ENCODE measurements at places on chromosomes 5 and 9. TPM values are rescaled to one million over a fixed set of nuclear protein-coding genes. Genes with fewer than 3 reads are reported as not detected.

DNA sequence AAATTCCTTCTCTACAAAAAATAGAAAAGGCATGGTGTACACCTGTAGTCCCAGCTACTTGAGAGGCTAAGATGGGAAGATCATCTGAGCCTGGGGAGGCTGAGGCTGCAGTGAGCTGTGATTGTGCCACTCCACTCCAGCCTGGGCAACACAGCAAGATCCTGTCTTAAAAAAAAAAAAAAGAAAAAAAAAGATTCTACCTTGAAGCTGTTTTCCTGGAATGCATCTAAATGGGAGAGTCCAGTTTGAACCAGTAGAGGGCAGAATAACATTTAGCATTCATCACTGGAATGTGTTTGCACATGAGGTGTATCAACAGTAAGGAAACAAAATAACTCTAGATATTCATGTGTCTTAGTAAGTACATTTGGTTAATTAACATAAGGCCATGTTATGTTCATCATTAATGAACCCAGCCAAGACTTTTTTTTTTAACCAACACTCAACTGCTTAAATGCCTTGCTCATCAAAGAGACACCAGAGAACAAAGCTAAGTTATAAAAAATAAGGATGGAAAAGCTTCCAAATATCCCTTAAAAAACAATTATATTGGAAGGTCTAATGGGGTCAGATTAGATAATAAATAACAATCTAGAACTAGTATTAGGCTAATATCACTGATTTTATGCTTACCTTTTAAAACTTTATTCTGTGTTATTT lies 16.1 kb downstream of the IFNE start:
- H3K4me1 ChIP-seq: 0 out of 2 replicates have a peak, but pooled peaks cover 6% of the 10 kb centered on the region
- peak; percentile 68 for DNase-seq
- peaks cover 73% of the 10 kb centered on the region for H3K36me3 ChIP-seq
- peak overlapping the region; percentile 6 for H3K27ac ChIP-seq
- H3K27me3 ChIP-seq: no peaks in the 10 kb centered on the region

GRCh38 chr9:3256571-3257330 lies 269.1 kb downstream of the RFX3 start:
- no peak overlapping the region for H3K4me3 ChIP-seq
- no peaks in the 10 kb centered on the region for H3K4me1 ChIP-seq
- no peaks in the 10 kb centered on the region for H3K36me3 ChIP-seq
- no peaks in the 10 kb centered on the region for H3K27me3 ChIP-seq

DNA sequence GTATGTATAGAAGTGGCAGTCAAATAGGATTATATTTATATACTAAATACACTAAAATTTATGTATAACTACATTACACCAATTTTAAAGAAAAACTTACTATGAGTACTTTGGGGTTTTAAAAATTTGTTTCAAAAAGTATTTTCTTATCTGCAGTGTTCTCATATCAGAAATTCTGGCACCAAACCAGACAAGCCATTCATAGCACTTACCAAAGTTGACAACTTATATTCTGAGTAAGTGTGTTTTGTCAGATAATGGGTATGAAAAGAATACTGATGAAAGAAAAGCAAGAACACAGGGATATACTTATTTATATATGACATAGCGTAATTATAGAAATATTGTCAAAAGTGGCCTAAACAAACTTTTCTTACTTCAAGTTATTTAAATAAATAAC lies 67.5 kb downstream of the SPEF2 start:
- H3K4me3 ChIP-seq: no peak overlapping the region
- no peak overlapping the region for H3K27ac ChIP-seq
- H3K36me3 ChIP-seq: no peaks in the 10 kb centered on the region
- DNase-seq: no peak
- no peaks in the 10 kb centered on the region for H3K27me3 ChIP-seq
- no peaks in the 10 kb centered on the region for H3K4me1 ChIP-seq

GRCh38 chr9:24096756-24097155 lies 270.7 kb upstream of the ELAVL2 start:
- no peak overlapping the region for H3K4me3 ChIP-seq
- no peaks in the 10 kb centered on the region for H3K36me3 ChIP-seq
- no peaks in the 10 kb centered on the region for H3K4me1 ChIP-seq
- DNase-seq: no peak
- no peaks in the 10 kb centered on the region for H3K27me3 ChIP-seq
- no peak overlapping the region for H3K27ac ChIP-seq

DNA sequence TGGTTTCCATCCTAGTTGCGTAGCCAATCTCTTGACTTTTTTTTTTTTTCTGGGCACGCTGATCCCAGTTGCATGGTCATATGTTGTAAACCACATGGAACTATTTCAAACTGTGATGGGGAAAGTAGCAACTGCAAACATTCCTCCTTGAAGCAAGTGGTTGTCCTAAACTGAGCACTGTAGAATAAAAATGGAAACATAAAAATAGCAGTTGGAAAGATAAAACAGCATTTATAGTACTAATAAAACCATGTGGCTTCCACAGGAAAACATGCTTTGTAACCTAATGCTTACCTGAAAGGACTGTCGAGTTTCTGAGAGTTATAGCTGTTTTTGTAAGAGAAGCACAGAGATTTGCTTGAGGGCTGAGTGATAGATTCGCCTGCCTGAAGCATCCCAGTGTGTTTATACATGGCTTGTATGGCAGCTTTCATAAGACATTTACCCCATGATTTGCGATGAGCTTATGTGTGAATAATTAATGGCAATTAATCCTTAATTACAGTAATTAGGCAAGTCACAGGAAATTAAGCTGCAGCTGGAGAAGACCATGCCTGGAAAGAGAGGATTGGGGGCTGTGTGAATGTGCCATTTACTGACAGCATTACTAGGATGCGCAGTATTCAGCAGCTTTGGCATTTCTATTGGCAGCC lies 136.5 kb downstream of the PBX3 start:
- no peaks in the 10 kb centered on the region for H3K27me3 ChIP-seq
- no peaks in the 10 kb centered on the region for H3K36me3 ChIP-seq
- H3K27ac ChIP-seq: no peak overlapping the region
- H3K4me1 ChIP-seq: peaks cover 27% of the 10 kb centered on the region
- no peak overlapping the region for H3K4me3 ChIP-seq

FRRS1L gene
- 0.20 TPM for polyA plus RNA-seq

Measured in GM23248 (cell line).